ENCODE measurements at places on chromosomes 6 and 20. TPM values are rescaled to one million over a fixed set of nuclear protein-coding genes. Genes with fewer than 3 reads are reported as not detected.

DNA sequence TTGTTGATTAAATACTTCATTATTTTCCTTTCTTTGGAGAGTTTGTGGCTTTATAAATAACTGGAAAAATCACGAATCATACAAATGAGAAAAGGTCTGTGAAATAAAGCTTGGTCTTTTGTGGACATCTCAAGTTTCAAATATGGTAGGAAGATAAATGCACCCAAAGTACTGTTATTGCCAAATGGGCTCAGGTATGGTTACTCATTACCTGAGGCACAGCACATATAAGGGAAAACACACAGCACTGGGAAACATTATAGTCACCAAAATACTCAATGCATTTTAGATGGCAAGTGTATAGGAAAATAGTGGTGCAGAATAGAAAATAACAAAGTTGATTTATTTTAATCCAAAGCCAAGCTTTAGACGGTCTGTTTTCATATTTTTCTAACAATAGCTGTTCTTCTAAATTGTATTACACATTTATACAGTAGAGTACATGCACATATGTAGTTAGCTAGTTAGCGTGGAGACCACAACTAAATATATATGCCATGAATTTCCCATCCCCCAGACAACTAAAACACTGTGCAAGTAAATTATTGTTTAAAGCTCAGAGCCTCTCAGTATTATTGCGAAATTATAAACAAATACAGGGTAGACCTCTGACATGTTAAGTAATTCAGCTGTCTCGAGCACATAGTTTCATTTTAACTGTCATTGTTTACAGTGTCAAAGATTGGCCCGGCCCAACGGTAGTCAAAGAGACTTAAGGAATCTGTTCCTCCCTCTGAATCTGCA is 336.0 kb downstream of the SYNE1 start:
- no peak for DNase-seq

- DNase-seq = no peak
Observed at GRCh38 chr6:21070620-21071019, 522.9 kb upstream of the SOX4 start.

Gene HRH3
- not detected for polyA plus RNA-seq

DNA sequence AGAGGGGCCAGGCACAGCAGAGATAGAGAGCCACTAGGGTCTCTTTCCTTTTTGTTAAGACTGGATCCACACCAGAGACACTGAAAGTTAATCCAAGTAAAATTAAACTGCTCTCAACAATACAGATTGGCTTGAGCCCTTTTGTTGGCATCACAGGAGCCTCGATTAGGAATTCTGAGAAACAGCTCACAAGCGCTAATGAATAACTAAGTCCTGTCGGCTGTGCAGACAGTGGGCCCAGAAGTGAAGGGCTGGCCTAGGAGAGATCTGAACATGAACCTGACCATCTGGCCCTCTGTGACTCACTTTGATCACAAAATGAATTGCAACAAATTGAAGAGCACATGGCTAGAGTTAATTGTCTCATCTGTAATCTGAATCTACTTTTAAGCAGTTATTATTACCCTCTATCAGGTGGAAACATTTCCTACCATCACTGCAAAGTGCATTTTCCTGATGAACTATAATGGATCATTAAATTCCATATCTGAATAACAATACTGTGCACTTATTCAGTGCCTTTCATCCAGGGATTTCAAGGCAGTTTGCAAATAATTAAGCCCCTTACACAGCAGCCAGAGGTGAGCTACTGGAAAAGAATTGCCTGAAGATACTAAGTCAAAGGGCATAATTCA is 3.2 kb downstream of the BACH2 start:
- no peak for DNase-seq

GRCh38 chr20:22620342-22620741 is 36.0 kb upstream of the FOXA2 start:
- DNase-seq = no peak
